ENCODE measurements at places on chromosomes 2 and 18. TPM values are rescaled to one million over a fixed set of nuclear protein-coding genes. Genes with fewer than 3 reads are reported as not detected.

Gene ANKRD30B
- not detected for total RNA-seq

Gene NEURL3
- total RNA-seq = 2.5 TPM

Gene KCNF1
- total RNA-seq = not detected

Gene DCDC2C
- not detected for total RNA-seq

Gene DPYSL5
- total RNA-seq = 0.74 TPM

Gene CBLN2
- total RNA-seq = not detected

Gene SLC4A3
- 13.5 TPM for total RNA-seq

GRCh38 chr18:41373612-41374011 is 581.4 kb upstream of the PIK3C3 start:
- H3K36me3 ChIP-seq = no peaks in the 10 kb centered on the region
- H3K27me3 ChIP-seq = no peaks in the 10 kb centered on the region
- no peak for DNase-seq
- no peak overlapping the region for H3K4me3 ChIP-seq

DNA sequence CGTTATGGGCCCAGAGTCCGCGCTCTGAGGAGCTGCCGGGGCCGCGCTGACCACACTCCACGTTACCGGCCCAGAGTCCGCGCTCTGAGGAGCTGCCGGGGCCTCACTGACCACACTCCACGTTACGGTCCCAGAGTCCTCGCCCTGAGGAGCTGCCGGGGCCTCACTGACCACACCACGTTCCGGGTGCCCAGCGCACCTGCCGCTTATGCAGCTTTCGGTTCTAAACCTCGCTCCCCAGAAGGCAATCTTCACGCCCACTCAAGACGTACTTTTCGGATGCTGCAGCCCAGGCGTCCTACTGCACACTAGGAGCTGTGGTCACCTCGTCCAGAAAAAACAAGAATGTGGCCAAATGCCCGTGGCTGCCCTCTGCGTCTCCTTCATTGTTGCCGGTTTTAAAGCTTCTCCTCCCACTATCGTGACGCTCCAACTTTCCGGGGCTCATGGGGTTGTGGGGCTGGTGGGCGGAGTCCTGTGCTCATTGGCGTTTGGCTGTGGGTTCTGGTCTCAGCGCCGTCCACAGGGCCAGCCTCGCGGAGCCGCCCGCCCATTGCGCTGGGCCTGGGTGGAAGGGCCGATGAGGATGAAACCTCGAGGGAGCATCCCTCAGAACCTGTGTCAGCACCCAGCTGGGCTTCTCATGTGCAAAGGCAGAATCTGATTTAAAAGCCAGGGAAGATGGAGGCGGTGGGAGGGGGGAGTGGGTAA is 11.9 kb downstream of the KCNG2 start:
- H3K27me3 ChIP-seq = no peaks in the 10 kb centered on the region
- H3K27ac ChIP-seq = no peak overlapping the region
- H3K4me3 ChIP-seq = no peak overlapping the region

GRCh38 chr2:124911560-124911959 is 886.5 kb downstream of the CNTNAP5 start:
- H3K4me1 ChIP-seq = no peaks in the 10 kb centered on the region
- no peaks in the 10 kb centered on the region for H3K36me3 ChIP-seq
- H3K4me3 ChIP-seq = no peak overlapping the region
- DNase-seq = no peak
- no peak overlapping the region for H3K27ac ChIP-seq

DNA sequence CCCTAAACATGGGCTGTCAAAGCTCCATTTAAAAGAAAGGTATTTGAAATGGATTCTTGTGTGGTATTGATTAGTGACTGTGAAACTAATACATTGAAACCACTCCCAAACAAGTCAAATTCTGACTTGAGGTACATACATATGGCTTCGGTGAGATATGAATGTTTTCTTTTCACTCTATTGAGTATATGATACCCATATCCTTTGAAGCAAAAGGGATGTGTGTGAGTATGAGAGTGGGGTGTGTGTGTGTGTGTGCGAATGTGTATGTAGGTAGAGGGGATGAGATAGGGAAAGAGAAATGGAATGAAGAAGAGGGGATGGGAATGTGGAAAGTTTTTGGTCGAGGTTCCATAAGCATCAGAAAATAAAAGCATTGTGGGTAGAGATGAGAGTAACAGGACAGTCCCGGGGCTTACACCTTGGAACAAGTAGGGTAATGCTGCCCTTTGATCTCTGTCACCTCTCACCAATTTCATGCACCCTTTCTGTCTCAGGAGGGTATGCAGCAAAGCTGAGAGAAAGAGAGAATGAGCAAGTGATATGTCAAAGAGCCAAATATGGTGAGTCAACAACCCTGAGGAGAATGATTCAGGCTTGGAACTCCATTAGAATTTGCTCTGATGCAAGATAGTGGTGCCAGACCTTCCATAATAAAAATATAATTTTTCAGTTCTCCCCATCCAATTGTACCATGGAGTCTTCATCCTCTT is 64.0 kb upstream of the ZEB2 start:
- no peaks in the 10 kb centered on the region for H3K4me1 ChIP-seq
- H3K4me3 ChIP-seq = no peak overlapping the region
- no peak overlapping the region for H3K27ac ChIP-seq
- no peaks in the 10 kb centered on the region for H3K36me3 ChIP-seq
- DNase-seq = no peak

- peaks cover 29% of the 10 kb centered on the region for H3K4me1 ChIP-seq
- no peak overlapping the region for H3K4me3 ChIP-seq
- no peaks in the 10 kb centered on the region for H3K27me3 ChIP-seq
- no peak overlapping the region for H3K27ac ChIP-seq
- DNase-seq = no peak
Observed at GRCh38 chr18:44885507-44885906, 204.8 kb downstream of the SETBP1 start.

DNA sequence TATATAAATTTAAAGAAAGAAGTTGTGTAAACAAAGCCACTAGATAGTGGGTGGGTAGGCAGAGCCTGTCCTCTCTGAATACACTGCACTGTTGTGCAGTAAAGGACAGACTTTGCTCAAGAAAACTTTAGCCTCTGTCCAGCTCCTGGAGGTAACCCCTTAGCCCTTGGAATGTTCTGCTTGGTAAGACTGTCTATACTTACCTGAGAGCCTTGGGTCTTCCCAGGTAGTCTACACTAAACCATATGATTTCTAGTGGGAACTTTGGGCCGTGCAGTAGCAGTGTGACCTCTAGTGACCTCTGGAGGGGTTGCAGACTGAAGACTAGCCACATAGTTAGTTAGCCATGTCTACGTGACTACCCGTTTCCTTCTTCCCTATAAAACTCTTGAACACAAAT is 678.3 kb upstream of the NRXN1 start:
- H3K4me1 ChIP-seq = no peaks in the 10 kb centered on the region
- H3K27me3 ChIP-seq = no peaks in the 10 kb centered on the region
- no peaks in the 10 kb centered on the region for H3K36me3 ChIP-seq
- H3K4me3 ChIP-seq = no peak overlapping the region
- H3K27ac ChIP-seq = no peak overlapping the region
- DNase-seq = no peak

GRCh38 chr2:23390152-23390551 is 5.2 kb downstream of the KLHL29 start:
- H3K4me1 ChIP-seq = peaks cover 22% of the 10 kb centered on the region
- no peak overlapping the region for H3K27ac ChIP-seq
- H3K4me3 ChIP-seq = no peak overlapping the region
- H3K27me3 ChIP-seq = no peaks in the 10 kb centered on the region

DNA sequence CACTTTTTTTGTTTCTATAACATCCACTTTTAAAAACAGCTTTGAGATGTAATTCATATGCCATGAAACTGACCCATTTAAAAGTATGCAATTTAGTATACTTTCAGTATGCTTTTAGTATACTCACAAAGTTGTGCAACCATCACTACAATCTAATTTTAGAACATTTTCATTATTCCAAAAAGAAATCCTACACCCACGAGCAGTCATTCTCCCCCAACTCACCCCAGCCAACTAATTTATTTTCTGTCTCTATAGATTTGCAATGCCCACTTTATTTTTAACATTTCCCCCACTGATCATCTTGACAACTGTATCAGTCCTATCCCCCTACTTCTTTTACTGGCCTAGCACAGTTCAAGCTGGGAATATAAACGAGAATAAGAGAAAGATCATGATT is 39.1 kb downstream of the FAM98A start:
- H3K27ac ChIP-seq = no peak overlapping the region
- no peaks in the 10 kb centered on the region for H3K4me1 ChIP-seq
- DNase-seq = no peak
- no peaks in the 10 kb centered on the region for H3K27me3 ChIP-seq
- no peaks in the 10 kb centered on the region for H3K36me3 ChIP-seq

DNA sequence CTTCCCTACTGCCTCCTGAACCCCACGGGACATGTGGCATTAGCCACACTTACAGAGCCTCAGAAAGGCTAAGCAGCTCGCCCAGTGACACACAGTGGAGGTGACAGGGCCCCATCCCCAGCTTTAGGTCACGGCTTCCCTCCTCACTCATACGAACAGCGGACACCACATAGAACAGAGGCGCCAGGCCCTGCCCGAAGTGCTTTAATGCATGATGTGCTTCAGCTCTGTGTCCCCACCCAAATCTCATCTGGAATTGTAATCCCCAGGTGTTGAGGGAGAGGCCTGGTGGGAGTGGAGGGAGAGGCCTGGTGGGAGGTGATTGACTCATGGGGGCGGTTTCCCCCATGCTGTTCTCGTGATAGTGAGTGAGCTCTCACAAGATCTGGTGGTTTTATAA is 135.3 kb downstream of the PTGR3 start:
- H3K36me3 ChIP-seq = no peaks in the 10 kb centered on the region
- no peaks in the 10 kb centered on the region for H3K27me3 ChIP-seq
- no peak overlapping the region for H3K4me3 ChIP-seq

DNA sequence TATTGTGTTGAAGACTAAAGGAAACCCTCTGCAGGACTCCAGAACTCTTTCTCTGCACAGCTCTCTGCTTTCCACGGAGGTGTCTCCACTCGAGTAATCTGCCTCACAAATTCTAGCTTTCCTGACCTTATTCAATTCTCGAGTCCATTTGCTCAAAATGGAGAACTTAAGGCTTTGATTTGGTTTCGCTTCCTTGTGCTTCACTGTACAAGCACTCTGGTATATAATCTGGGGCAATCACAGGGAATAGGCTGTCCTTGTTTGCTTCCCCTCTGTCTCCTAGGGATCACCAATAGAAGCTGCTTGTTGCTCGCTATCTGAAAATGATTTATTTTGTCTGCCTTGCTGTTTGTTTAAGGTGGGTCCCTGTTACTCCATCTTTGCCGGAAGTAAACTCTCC is 129.1 kb upstream of the DOCK10 start:
- H3K4me1 ChIP-seq = no peaks in the 10 kb centered on the region
- no peak overlapping the region for H3K4me3 ChIP-seq
- H3K27me3 ChIP-seq = no peaks in the 10 kb centered on the region
- no peaks in the 10 kb centered on the region for H3K36me3 ChIP-seq
- no peak for DNase-seq

- no peak for DNase-seq
- no peak overlapping the region for H3K4me3 ChIP-seq
- H3K4me1 ChIP-seq = no peaks in the 10 kb centered on the region
- no peak overlapping the region for H3K27ac ChIP-seq
- peaks cover 13% of the 10 kb centered on the region for H3K36me3 ChIP-seq
Observed at GRCh38 chr18:78999939-79000338, 20.3 kb downstream of the SALL3 start.

GRCh38 chr2:12990523-12990922 is 273.8 kb downstream of the TRIB2 start:
- no peaks in the 10 kb centered on the region for H3K4me1 ChIP-seq
- H3K4me3 ChIP-seq = no peak overlapping the region
- no peak overlapping the region for H3K27ac ChIP-seq

- no peaks in the 10 kb centered on the region for H3K36me3 ChIP-seq
- H3K4me3 ChIP-seq = no peak overlapping the region
- peaks cover 56% of the 10 kb centered on the region for H3K4me1 ChIP-seq
- peak overlapping the region; percentile 97 for H3K27ac ChIP-seq
- no peaks in the 10 kb centered on the region for H3K27me3 ChIP-seq
Observed at GRCh38 chr2:20621366-20622295, 29.3 kb downstream of the HS1BP3 start.

GRCh38 chr2:101806701-101807100 is 109.2 kb downstream of the MAP4K4 start:
- no peak for DNase-seq
- no peaks in the 10 kb centered on the region for H3K36me3 ChIP-seq
- H3K27ac ChIP-seq = peak overlapping the region; percentile 64
- no peaks in the 10 kb centered on the region for H3K27me3 ChIP-seq

GRCh38 chr18:59282341-59282740 is 9.1 kb upstream of the RAX start:
- H3K4me3 ChIP-seq = no peak overlapping the region
- no peak overlapping the region for H3K27ac ChIP-seq
- no peak for DNase-seq
- H3K36me3 ChIP-seq = no peaks in the 10 kb centered on the region

DNA sequence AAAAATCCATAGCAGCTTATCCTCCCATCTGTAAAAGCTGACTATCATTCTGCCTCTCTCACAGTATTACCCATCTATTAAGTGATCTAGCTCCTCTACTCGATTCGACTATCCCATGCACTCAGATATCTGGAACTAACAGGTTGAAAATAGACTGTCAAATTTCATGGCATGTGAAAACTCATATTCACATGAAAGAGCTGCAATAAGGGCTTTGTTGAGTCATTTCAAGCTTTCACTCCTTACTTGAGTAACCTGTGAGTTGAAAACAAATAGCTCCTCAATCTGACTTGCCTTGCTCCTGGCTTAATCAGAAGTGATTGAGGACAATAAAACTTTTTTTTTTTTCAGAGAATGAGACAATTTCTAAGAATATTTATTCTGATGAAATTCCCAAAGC is 192.4 kb upstream of the ERBB4 start:
- no peaks in the 10 kb centered on the region for H3K36me3 ChIP-seq
- H3K4me3 ChIP-seq = no peak overlapping the region
- DNase-seq = no peak
- H3K4me1 ChIP-seq = no peaks in the 10 kb centered on the region

DNA sequence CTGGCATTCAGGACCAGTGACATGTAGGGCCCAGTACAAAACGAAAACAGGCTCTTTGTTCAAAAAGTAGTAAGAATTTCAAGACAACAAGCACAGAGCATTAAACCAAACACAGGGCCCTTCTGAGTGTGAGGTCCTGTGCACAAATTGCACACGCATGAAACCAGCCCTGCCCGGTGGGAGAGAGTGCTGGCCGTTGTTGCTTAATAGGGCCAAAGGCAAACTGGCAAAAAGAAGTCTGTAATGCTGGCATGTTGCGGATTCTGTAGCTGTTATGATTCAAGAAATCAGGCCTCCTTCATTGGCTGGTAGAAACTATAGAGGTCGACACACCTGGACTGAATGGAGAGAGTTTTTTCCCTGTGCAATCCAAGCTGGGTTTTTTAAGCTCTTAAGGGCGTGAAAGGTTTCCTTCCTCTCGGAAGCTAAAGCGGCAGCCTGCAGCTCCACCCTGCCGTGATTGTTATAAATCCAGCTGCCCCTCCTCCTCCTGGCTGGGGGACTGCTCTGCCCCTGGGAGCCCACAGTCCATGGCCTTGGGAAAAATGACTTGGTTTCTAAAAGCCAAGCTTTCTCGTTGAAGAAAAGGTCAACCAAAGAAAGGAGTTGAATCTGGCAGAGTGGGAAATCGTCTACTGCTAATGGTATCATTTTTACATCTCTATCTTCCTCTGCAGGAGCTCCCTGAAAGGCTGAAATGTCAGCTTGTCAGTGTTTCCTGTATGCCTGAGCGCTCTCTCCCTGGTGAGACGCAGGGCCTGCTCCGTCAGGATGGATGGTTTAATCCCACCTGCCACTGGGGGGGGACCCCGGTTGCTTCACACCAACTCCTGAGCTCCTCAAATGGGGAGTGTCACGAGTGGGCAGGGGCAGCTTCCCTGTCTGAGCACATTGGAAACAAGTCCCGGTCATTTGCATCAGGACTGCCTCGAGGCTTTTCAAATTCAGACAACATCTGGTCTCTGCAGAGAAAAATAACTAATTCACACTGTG is 143.6 kb downstream of the ALPK2 start:
- H3K27me3 ChIP-seq = no peaks in the 10 kb centered on the region
- no peaks in the 10 kb centered on the region for H3K36me3 ChIP-seq
- no peak for DNase-seq
- no peak overlapping the region for H3K27ac ChIP-seq
- H3K4me1 ChIP-seq = no peaks in the 10 kb centered on the region
- no peak overlapping the region for H3K4me3 ChIP-seq
